ENCODE measurements at places on chromosomes 4 and X.
A peak's percentile ranks its signal among the peaks of the same experiment; 100 is the strongest.

DNA sequence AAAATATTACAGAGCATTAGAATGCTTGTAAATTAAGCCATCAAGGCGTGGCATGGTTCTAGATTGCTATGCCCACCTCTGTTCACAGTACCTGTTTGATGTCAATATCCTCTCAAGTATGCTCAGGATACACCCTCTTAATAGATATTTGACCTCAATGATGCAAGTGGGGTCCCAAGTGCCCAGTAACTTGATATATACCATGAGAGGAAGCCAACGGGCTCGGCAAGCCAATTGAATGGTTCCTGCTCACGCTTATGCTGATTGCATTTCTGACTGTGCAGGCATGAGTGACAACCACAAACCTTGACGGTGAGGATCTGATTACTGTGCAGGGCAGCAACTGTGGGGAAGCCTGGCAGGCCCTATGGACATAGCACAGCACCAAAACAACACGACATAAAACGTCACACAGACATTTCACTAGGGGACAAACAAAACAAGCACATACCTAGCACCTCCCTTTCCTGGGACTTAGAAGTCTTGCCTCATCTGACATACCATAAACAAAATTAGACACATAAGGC is 179.1 kb upstream of the ETNPPL start:
- peaks cover 3% of the 10 kb centered on the region for H3K4me1 ChIP-seq
- H3K27me3 ChIP-seq, result peaks cover 10% of the 10 kb centered on the region
- DNase-seq, result no peak
- no peaks in the 10 kb centered on the region for H3K36me3 ChIP-seq
- H3K27ac ChIP-seq, result no peak overlapping the region
- no peak overlapping the region for H3K4me3 ChIP-seq

DNA sequence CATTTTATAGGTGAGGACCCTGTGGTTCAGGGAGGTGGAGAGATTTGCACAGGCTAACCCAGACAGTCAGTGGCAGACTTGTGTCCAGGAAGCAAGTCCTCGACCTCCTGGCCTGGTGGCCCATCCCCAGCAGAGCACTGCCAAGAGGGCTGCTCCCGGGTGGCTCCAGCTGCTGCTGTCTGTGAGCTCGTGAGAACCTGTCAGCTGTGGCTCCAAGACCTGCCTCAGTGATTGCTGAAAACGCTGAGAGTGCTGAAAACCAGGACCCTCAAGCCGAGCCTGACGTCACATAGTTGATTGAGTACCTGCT is 74.2 kb downstream of the RTL9 start:
- no peaks in the 10 kb centered on the region for H3K4me1 ChIP-seq
- H3K4me3 ChIP-seq, result no peak overlapping the region
- no peak overlapping the region for H3K27ac ChIP-seq
- no peaks in the 10 kb centered on the region for H3K36me3 ChIP-seq
- peaks cover 2% of the 10 kb centered on the region for H3K27me3 ChIP-seq

GRCh38 chr4:131974730-131975129 is 1174.4 kb upstream of the PCDH10 start:
- peak overlapping the region; percentile 76 for H3K4me3 ChIP-seq
- H3K36me3 ChIP-seq, result no peaks in the 10 kb centered on the region
- no peaks in the 10 kb centered on the region for H3K4me1 ChIP-seq
- no peak overlapping the region for H3K27ac ChIP-seq
- no peak for DNase-seq
- no peaks in the 10 kb centered on the region for H3K27me3 ChIP-seq

GRCh38 chr4:28278676-28279075 is 1418.0 kb downstream of the STIM2 start:
- H3K4me1 ChIP-seq, result no peaks in the 10 kb centered on the region
- no peaks in the 10 kb centered on the region for H3K36me3 ChIP-seq

- H3K36me3 ChIP-seq, result no peaks in the 10 kb centered on the region
- H3K27me3 ChIP-seq, result peaks cover 12% of the 10 kb centered on the region
- H3K27ac ChIP-seq, result no peak overlapping the region
- peak; percentile 45 for DNase-seq
- peaks cover 16% of the 10 kb centered on the region for H3K4me1 ChIP-seq
These were observed 745 bp downstream of the TRIM2 start for GRCh38 chr4:153204728-153205648.

DNA sequence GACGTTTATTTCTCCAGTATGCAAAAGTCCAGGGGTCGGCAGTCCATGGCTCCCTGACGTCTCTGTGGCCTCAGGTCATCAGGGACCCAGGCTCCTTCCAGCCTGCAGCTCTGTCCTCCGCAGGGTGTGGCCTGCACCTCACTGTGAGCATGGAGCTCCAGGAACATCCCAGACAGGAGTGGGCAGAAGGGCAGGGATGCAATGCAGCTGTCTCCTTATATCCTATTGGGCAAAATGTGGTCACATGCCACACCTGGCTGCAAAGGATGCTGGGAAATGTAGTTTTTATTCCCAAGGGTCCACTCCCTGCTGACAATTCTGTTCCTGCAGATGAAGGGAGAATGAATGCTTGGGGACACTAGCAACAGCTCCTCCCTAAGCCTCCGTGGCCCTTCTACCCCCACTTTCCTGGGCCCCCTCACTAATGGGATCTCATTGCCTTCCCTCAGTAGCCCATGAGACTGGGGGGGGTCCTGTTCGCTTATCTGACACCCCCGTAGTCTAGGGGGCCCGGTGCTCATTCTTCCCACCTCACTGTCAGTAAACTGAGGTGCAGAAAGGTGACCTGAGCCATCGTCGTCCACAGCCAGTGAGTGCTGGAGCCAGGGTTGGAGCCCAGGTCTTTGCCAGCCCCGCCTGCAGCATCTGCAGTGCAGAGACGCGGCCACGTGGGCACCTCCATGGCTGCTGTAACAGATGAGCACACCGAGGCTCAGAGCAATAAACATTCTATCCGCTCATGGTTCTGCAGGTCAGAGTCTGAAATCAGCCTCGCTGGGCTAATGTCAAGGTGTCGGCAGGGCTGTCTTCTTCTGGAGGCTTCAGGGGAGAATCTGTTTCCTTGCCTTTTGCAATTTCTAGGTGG is 5.9 kb upstream of the GRPEL1 start:
- no peak for DNase-seq
- H3K4me3 ChIP-seq, result no peak overlapping the region

DNA sequence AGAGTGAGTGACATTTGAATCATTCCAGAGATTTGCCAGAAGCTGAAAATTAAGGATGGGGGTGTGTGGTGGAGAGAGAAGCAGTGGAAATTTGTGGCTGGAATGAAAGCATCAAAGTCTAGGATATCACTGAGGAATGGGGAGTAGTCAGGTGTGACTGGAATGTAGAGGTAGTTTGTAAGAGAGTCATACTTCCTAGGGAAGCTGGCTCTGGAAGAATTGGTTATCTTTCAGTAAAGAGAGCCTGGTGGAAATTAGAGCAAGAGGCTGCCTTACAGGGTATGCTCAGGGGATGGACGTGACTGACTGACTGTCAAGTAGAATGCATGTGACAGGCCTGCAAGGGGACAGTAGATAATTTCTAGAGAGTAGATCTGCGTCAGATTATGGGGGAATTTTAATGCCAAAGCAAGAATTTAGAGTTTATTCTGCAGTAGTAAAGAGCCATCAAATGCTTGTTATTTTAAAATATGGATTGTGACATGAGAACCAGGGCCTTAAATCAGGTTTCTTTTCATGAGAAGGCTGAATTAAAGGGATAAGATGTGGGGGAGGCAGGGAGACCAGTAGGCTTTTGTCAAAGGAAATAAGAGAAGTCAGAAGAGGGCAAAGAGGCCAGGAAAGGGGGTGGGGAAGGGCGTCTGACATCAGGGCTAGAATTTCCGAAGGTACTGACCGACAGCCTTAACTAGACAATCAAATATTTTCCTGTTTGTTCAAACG is 109.9 kb downstream of the AFF1 start:
- no peak for DNase-seq
- H3K4me3 ChIP-seq, result no peak overlapping the region
- H3K27me3 ChIP-seq, result no peaks in the 10 kb centered on the region
- H3K36me3 ChIP-seq, result peaks cover 17% of the 10 kb centered on the region
- H3K4me1 ChIP-seq, result peaks cover 18% of the 10 kb centered on the region

Data from activated naive CD8-positive, alpha-beta T cell treated with anti-CD3 and anti-CD28 coated beads, Interleukin-2, amount 10 ng/mL, durations not matched to agents 7 days and 5 days (primary cell).